ENCODE measurements at places on chromosomes 13 and 19. TPM values are rescaled to one million over a fixed set of nuclear protein-coding genes. Genes with fewer than 3 reads are reported as not detected.

TTC9B gene
- not detected for total RNA-seq

OR7D2 gene
- not detected for total RNA-seq

ZNF836 gene
- total RNA-seq, result 7.5 TPM

C19orf85 gene
- total RNA-seq, result not detected

SCN1B gene
- 8.1 TPM for total RNA-seq

FGF22 gene
- under 0.01 TPM for total RNA-seq

ZNF575 gene
- 0.28 TPM for total RNA-seq

B3GNT3 gene
- not detected for total RNA-seq

DCLK1 gene
- 1.8 TPM for total RNA-seq

Data from smooth muscle cell of bladder (primary cell).